ENCODE measurements at places on chromosomes 3 and 15. TPM values are rescaled to one million over a fixed set of nuclear protein-coding genes. Genes with fewer than 3 reads are reported as not detected.

The PBRM1 gene
- 43.1 TPM for total RNA-seq

The UQCC5 gene
- total RNA-seq, result 0.18 TPM

The TF gene
- under 0.01 TPM for total RNA-seq

The UCN2 gene
- 1.6 TPM for total RNA-seq

The EPB42 gene
- total RNA-seq, result not detected

The SCAMP5 gene
- 2.1 TPM for total RNA-seq

The FETUB gene
- not detected for total RNA-seq

The EFHB gene
- total RNA-seq, result 0.54 TPM

Data from cardiac atrium fibroblast (primary cell).